Jurkat, Clone E6-1 (cell line): ENCODE measurements at places on chromosomes 4 and X.

- no peak for DNase-seq
These were observed 54.1 kb upstream of the PRPS1 start for GRCh38 chrX:107574054-107574683.

- no peak for DNase-seq
These were observed 220.7 kb downstream of the HS6ST2 start for GRCh38 chrX:132737743-132738142.

DNA sequence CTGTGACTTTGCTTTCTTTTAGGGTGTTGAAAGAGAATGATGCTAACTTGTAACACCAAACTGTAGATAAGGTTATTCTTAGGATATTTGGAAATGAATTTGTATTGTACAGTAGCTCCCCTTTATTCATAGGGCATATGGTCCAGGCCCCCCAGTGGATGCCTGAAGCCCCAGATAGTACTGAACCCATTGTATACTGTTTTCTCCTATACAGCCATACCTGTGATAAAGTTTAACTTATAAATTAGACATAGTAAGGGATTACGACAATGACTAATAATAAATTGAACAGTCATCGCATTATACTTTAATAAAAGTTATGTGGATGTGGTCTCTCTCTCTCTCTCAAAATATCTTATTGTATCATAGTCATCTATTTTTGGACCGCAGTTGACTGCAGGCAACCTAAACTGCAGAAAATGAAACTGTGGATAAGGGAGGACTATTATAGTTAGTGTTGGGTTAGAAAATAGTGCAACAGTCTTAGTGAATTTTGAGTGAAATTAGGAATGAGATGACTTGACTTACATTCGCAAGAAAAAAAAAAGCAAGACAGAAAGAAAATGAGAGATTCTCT lies 105.1 kb downstream of the CLDN22 start:
- no peak for DNase-seq

GRCh38 chrX:65697915-65698796 lies 30.7 kb downstream of the MSN start:
- DNase-seq: peak; percentile 92

- peak; percentile 32 for DNase-seq
These were observed 126.8 kb downstream of the KLHL8 start for GRCh38 chr4:87093443-87094123.

DNA sequence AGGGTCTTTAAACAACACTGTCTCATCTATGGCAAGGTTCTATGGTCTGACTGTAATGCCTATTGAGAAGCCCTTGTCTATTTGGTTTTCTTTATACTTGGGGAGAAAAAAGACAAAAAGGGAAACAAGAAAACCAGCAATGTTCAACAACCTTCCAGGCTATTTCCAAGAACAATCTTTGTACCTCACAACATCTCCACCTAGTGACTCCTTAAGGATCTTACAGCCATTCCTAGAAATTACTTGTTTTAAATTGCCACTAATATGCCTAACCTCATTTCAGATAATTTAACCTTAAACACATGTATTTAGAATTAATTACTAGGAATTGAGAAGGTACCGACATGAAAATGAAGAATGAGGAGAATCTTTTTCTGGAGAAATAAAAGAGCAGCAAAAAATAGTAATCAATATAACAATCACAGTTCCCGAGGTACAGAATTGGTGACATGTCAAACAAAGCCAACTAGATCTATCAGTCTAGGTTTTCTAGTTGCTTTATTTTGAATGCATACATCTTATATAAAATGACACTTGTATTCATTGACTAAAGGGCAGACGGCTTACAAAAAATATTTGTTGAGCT lies 1.6 kb upstream of the RBM46 start:
- peak; percentile 1 for DNase-seq

DNA sequence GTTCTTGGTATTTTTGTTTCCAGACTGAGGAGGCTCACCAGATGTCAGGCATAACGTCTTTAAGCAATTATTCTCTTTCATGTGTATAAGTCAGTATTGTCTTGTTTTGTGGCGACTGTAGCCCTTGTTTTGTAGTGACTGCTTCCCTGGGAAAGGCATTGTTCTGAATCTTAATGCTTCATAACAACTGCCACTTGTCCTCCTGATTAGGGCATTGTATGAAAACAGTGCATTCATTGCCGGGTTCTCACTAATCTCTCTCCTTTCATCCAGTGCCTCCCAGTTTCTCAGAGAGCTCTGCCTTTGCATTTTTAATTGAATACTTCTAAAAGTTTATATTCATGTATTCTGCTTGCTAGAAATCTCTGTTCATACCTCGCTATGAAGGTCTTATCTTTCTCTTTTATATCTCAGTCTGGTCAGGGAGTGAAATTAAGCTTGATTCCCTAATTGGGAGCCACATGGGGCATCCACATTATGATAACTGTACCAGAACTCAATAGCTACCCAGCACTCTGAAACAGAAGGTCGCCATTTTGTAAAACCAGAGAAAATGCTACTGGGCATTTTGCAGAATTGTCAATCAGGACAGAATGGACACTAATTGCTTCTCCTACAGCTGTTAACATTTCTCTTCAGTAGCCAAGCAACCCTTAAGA lies 149.8 kb downstream of the GBA3 start:
- no peak for DNase-seq

- DNase-seq: no peak
These were observed 353.5 kb downstream of the ADGRL3 start for GRCh38 chr4:61553557-61554125.

DNA sequence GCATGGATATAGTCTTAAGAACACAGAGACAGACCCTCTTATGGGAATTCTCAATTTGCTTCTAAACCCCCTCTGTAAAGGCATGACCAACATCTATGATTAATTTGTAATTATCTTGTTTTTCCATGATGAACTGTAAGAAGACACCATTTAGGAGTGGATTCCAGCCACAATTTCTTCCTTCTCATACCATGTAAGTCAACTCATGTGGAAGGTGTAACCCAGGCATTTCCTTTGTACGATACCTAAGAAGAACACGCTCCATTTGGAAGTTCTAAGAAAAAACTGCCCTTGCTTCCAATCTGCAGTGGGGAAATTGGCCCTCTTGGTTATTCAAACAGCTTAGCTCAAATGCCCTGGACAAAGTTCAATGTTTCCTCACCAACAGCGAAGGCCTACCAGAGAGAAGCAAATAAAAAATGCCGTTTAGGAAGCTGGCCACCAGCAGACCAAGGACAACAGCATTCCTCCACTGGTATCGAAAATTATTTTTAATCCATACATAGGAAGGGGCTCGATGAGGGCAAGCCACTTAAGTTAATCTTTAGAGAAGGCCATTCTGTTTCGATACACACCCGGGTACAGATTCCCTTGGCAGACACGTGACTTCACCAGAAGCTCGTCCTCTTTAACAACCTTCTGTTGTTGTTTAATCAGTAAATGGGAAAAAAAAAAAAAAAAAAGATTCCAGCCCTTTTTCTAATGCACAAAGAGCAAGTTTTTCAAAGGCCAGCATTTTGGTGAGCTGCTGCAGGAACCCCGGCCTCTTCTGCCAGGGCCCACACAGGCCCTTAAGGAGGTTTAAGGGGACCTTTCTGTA lies 2.6 kb downstream of the DHRSX start:
- no peak for DNase-seq

DNA sequence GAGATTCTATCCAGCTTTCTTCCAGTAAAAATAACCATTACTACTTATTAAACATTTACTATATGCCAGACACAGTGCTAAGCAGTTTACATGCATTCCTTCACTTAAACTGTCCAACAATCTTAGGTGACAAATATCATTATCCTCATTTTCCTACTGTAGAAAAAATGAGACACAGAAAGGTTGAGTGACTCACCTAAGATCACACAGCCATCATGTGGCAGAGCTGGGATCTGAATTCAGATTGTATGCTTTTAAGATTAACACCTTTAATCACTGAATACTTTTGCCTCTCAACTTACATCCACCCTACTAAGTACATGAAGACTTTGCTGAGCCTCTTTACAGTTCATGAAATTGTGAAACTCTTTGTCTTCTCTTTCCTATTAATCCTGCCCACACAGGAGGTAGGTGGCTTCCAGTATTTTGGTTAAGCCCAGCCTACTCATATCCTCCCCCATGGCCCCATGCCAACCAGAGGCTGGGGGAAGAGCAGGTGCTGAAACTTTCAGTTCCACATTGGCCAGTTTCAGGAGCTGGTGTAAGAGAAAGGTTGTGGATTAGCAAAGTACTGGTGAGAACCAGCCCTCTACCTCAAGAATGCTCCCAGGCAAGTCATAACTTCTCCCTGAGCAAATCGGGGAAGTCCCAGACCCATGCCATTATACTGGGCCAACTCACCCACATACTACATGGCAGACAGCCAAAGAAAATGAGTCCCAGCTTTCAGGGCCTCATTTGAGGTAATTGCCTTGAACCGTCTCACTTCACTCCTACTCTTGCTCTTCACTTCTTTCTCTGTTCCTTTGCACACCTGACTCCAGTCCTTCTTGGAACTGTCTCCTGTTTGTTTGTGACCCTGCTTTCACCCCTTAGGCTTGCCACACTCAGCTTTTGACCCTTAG lies 211.1 kb downstream of the GUCY2F start:
- DNase-seq: no peak

DNA sequence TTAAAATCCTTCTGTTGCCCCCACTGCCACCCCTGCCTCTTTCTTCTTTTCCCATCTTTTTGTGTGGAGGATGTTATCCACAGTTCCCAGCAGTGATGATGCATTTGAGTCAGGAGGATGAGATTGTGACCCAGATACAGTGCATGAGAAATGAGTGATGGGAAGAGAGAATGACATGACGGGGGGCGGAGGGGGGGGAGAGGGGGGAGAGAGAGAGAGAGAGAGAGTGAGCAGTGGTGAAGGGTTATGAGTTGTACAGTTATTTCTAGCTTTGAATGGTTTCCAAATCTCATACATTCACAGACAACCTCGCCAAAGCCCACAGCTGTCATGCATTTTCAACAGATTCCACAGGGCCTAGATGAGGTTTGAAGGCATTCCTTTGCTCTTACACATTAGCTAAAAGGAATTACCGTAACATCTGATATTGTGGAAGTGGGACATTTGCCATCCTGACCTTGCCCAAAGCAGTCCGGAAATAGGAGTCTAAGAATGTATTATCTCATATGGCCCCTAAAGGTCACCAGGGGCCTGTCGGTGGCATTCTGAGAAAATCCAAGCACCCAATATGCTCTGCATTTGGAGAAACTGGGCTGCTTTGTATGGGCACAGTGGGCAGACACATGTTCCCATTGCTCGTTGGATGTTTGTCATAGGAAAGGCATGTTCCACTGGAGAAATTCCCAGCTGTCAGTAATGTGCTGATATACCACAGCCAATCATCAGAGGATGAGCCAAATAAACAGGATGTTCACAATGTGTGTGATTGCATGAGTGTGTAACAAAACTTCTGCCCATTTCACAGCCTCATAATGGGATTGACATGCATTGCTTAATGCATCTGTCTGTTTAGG lies 435.8 kb downstream of the SPRY1 start:
- no peak for DNase-seq

DNA sequence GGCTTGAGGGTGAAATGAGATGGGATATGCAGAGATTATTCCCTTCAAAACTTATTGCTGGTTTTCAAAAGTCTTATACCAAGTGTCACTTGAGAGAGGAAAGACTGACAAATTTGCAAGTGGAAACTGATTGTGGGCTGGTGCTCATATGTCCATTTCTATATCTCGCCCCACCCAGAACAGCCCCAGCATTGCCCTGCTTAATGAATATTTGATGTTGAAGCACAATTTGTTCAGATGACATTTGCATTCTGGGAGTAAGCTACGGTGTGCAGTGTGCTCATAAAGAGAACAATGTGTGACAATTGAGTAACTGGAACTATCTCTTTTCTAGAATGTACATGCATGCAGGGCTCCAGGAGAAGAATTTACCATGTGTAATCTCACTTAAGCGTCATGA lies 223.5 kb upstream of the TRPC5 start:
- no peak for DNase-seq

DNA sequence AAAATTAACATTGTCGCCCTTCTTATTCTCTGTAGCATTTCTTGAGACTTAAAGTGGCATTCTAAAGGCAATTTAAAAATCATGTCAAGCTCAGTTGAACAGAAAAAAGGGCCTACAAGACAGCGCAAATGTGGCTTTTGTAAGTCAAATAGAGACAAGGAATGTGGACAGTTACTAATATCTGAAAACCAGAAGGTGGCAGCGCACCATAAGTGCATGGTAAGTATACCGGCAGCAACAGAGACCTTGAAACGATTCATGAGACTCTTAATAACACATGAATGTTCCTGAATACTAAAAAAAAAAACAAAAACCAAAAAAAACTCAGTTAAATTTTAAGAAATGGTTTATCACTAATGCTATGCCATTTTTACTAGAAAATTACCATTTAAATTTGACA lies 82.4 kb upstream of the HPRT1 start:
- DNase-seq: peak; percentile 26

DNA sequence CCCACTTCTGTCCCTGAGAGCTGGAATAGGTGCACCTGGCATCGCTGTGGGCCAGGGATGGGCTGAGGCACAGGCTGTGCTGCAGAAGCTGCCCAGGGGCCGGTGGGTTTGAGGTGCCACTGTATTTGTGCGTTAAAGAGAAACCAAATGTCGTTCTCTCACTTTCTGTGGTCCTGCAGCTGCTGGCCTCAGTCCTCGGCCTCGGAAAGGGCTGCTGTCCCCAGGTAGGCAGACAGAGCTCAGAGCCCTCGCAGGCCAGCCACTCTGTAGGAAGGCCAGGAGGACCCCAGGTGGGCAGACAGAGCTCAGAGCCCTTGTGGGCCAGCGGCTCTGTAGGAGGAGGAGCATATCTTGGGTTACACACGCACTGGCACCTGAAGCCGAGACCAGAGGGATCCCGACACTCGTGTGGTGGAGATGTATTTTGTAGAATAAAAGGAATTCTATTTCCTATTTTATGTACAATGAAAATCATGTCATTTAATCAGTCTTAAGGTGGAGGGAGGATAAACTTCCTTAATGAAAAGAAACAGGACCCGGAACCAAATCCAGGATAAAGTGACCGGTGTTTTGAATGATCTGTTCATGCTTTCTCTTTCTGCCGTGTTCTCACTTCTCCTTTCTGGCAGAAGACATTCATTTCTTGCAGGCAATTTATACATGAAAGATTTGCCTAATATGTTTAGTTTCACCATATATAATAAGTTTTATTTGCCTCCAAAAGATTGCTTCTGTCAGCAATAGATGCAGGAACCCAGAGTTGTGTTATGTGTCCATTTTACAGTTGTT lies 54.4 kb upstream of the HGFAC start:
- no peak for DNase-seq

- no peak for DNase-seq
These were observed 101.1 kb downstream of the ATP8A1 start for GRCh38 chr4:42555828-42556227.

DNA sequence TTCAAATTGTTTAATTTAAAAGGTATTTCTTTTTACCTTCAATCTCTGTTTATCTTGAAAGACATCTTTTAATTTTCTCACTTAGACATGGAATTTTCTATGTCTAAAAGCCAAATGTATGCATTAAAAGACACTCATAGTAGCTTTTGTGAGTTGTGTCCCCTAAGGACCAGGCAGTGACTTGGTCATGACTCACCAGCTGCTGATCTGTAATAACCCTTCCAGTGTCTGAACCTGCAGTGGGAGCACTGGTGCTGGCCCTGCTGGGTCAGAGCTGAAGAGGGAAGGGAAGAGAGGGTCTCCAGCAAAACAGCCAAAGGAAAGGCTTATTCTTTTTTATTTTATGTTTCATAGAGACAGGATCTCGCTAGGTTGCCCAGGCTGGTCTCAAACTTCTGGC lies 31.1 kb upstream of the SH3D19 start:
- DNase-seq: no peak
